ENCODE measurements at places on chromosomes 16 and 17. TPM values are rescaled to one million over a fixed set of nuclear protein-coding genes. Genes with fewer than 3 reads are reported as not detected.

GRCh38 chr17:79937391-79938335 lies 98.0 kb downstream of the TBC1D16 start:
- no peak for DNase-seq

GRCh38 chr16:8892101-8892575 lies 10.0 kb downstream of the LITAFD start:
- DNase-seq, result peak; percentile 87

GRCh38 chr17:45143767-45144198 lies 4.5 kb upstream of the HEXIM1 start:
- peak; percentile 92 for DNase-seq

GRCh38 chr16:8026450-8026849 lies 563.9 kb downstream of the TMEM114 start:
- DNase-seq, result no peak

Gene TAT
- total RNA-seq, result not detected

DNA sequence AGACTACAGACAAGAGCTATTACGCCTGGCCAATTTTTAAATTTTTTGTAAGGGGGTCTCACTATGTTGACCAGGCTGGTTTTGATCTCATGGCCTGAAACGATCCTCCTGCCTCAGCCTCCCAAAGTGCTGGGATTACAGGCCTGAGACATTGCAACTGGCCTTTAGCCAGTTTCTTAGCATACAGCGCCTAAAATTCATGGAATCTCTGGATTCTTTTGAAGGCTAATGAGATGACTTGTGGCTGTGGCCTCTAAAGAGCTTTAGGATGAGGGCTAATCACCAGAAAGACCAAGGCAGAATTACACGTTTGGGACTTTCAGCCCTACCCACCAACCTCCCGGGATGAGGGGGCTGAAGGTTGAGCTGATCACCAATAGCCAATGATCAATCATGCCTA lies 34.6 kb downstream of the AKAP10 start:
- no peak for DNase-seq

Gene RCVRN
- total RNA-seq, result not detected

DNA sequence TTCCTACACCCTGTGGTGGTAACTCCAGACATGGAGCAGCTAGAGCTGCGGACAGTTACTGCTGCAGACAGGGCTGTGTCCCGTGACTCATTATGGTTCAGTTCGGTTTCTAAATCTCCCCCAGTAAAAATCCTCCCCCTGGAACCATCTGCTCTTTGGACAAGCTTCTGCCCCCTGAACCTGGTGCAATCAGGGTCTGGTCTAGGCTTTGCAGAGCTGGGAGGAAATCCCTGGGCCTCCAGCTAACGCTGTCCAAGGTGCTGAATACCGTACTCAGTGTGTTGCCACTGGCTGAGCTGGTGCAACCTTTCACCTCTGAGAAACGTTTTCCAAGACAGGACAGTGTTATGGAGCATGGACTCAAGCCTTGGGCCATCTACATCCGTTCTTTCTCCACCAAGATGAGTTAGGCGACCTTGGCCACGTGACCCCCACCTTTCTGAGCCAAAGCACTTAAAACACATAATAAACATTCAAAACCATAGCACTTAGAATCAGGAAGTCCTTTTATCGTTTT lies 142.0 kb downstream of the CPPED1 start:
- peak; percentile 38 for DNase-seq

Gene CNGB1
- total RNA-seq, result not detected

Gene CNTD1
- total RNA-seq, result not detected

Gene ZNF785
- 16.9 TPM for total RNA-seq

DNA sequence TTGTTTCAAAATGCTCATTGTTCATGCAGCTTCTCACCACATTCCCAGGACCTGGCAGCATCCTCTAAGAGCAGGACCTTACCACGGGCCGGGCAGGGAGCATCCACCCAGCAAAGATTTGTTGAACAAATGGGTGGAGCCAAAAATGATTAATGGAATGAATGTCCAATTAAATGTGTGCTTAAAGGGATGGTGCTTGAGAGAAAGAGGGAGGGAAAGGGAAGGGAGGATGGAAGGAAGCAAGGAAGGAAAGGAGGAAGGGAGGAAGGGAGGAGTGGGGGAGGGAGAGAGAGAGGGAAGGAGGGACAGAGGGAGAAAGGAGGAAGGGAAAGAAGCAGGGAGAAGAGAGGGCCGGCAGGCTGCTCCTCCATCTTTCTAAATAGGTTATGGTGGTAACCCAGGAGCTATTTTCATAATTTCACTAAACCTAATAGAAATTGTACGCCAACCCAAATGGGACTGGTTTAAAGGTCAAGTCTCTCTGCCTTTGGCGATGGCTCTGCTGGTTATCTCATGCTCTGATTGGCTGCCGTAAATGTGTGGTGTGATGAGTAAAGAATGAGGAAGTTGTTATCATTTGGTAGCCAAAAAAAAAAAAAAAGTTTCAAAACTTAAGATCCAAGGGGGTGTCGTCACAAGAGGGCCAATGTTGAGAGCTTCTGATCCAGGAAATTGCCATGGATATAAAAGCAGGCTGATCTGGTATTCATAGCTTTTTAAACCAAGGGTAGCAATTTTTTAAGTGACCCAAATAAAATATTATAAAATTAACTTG lies 126.7 kb upstream of the FOXF1 start:
- DNase-seq, result no peak

Gene MT4
- total RNA-seq, result not detected

GRCh38 chr17:63741143-63741407 lies 524 bp downstream of the STRADA start:
- DNase-seq, result no peak

DNA sequence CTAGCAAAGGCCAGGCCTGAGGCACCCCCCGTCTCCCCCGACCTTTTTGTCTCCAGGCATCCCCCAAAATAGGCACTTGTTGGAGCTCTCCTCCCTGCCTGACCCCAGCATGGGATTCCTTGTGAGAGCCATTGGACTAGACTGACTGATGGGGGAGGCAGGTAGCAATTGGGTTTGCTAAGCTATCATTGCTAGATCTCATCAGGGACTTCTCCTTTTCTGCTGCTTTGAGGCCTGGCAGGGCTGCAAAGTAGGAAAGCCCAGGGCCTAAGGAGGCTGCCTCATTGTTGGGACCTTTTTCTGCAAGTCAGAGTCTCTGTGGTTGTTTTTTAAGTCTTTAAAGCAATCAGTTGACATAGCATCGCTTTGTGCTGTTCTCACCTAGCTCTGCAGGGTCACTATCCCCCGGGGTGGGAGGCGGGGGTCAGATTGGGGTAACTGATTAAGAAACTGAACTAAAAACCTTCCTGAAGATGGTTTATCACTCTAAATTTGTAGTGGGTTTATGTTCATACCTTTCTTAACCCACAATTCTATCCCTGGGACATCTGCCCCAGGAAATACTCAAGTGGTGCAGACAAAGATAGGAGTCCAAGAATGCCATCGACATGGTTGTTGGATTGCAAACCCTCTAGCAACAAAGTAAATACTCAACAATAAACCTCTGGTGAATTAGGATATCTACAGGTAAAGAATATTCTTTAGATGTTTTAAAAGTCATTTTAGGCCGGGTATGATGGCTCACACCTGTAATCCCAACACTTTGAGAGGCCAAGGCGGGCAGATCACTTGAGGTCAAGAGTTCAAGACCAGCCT lies 28.0 kb downstream of the LLGL2 start:
- no peak for DNase-seq

Gene TEX19
- not detected for total RNA-seq

DNA sequence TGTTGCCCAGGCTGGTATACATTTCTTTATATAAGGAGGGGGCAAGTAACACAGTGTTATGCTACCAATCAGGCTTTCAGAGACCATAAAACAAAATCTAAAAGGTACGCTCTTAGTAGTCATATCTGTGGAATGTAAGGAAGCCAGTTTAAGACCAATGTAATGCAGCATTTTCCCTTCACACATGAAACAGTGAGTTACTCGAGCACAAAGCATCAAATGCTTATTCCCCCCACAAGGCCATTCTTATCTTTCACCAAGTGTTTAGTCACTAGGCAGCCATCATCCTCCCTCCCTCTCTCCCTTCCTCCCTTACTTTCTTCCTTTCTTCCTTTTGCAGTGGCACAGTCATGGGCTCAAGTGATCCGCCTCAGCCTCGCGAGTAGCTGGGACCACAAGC lies 12.8 kb downstream of the HMOX2 start:
- DNase-seq, result no peak

Gene HLF
- 74.3 TPM for total RNA-seq
